ENCODE measurements at places on chromosomes 3 and 15.

DNA sequence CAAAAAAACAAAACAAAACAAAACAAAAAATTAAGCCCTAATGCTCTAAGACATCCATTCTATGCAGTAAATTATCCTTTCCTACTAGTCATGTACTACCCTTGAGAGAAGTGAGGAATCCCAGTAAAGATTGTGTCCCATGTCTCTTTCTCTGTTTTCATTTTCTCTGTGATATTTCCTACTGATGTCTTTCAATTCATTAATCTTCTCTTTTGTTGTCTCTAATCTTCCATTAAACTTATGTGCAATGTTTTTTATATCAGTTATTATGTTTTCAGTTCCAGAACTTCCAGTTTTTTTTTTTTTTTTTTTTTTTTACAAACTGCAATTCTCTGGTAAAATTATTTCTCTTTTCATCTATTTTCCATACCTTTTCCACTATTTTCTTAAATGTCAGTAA is 44.1 kb upstream of the SLC12A8 start:
- DNase-seq = no peak

DNA sequence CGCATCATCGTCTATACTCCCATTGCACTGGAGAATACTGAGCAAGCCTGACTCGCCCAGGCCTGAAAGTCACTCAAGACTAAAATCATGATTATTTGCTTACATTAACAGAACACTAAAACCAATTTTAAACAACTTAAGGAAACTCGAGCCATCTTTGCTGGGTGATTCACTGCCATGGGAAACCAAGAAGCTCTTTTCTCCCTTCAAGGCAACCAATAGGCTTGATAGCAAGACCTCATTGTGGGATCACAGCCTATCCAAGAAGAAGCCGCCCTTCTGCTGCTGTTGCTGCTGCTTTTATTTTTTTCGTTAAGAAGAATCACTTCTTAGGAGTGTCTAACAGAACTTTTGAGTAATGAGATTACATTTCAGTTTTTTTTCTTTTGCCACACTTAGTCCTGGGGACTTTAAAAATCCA is 479.4 kb downstream of the FOXP1 start:
- DNase-seq = no peak

GRCh38 chr15:23647421-23648370 is at the start of gene MAGEL2:
TSS of gene MAGEL2 (minus strand) at chr15:23647867. CDS start at chr15:23647742, 125 bp downstream.
- no peak for DNase-seq

GRCh38 chr15:48563934-48564333 is 81.6 kb downstream of the FBN1 start:
- no peak for DNase-seq

DNA sequence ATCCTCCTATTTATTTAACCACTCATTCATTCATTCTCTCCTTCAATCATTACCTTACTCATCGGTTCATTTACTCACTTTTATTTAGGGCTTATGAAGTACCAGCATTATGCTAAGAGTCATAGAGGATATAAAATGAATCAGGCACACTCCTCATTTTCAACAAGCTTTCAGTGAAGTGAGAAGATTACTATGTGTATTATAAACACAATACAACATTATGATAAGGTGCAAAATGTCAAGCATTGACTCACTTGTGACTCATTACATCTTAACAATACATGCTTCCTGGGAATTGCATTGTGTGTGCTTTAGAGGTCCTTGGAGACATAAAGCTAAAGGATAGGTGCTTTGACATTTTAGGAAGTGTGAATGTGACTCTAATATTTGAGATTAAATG is 60.4 kb downstream of the PLAAT1 start:
- DNase-seq = no peak

GRCh38 chr3:72985576-72985975 is 11.0 kb upstream of the PPP4R2 start:
- DNase-seq = no peak
